HT1080 (cell line): ENCODE measurements at places on chromosomes 4 and X. TPM values are rescaled to one million over a fixed set of nuclear protein-coding genes. Genes with fewer than 3 reads are reported as not detected.

The FOXR2 gene
- total RNA-seq, result 16.4 and 18.0 TPM in 2 replicates

The VCX3B gene
- 1.2 and 3.8 TPM in 2 replicates for total RNA-seq

The PDCL2 gene
- not detected in 2 replicates for total RNA-seq

The ATP1B4 gene
- total RNA-seq, result not detected in 2 replicates

The PPP4R3C gene
- not detected in 2 replicates for total RNA-seq

The STIM2 gene
- total RNA-seq, result 13.1 and 16.1 TPM in 2 replicates

The ARMCX1 gene
- 31.9 and 34.7 TPM in 2 replicates for total RNA-seq

The TSPAN5 gene
- total RNA-seq, result 27.7 and 32.9 TPM in 2 replicates

The C4orf51 gene
- total RNA-seq, result not detected in 2 replicates

The PLS3 gene
- 110 and 121 TPM in 2 replicates for total RNA-seq

The CNGA2 gene
- not detected in 2 replicates for total RNA-seq

The SFRP2 gene
- total RNA-seq, result not detected in 2 replicates

The SCML1 gene
- total RNA-seq, result 13.4 and 19.6 TPM in 2 replicates

The CXCL3 gene
- total RNA-seq, result 3.8 and 5.5 TPM in 2 replicates

The ZNF718 gene
- 0.67 and 1.5 TPM in 2 replicates for total RNA-seq

The DSPP gene
- total RNA-seq, result not detected in 2 replicates

The SSX1 gene
- 109 and 139 TPM in 2 replicates for total RNA-seq

The RRH gene
- total RNA-seq, result 0.17 TPM in 1 of 2 replicates, not detected in the other

The PRICKLE3 gene
- total RNA-seq, result 4.3 and 5.6 TPM in 2 replicates

The HS3ST1 gene
- 0.57 and 3.5 TPM in 2 replicates for total RNA-seq

The UGT8 gene
- 0.07 TPM in 1 of 2 replicates, not detected in the other for total RNA-seq

The BMPR1B gene
- total RNA-seq, result 3.2 and 4.7 TPM in 2 replicates

The VEGFD gene
- total RNA-seq, result 0.37 TPM in 1 of 2 replicates, not detected in the other

The POU4F2 gene
- not detected in 2 replicates for total RNA-seq

The TMEM31 gene
- total RNA-seq, result not detected in 2 replicates

The SAP30 gene
- total RNA-seq, result 62.1 and 65.8 TPM in 2 replicates

The ASB5 gene
- total RNA-seq, result not detected in 2 replicates

The ETDB gene
- total RNA-seq, result not detected in 2 replicates

The MAGEC2 gene
- 1.4 and 1.5 TPM in 2 replicates for total RNA-seq

The RAI2 gene
- not detected in 2 replicates for total RNA-seq
